LoVo (cell line): ENCODE measurements at places on chromosomes 1 and 21.
A peak's percentile ranks its signal among the peaks of the same experiment; 100 is the strongest.

DNA sequence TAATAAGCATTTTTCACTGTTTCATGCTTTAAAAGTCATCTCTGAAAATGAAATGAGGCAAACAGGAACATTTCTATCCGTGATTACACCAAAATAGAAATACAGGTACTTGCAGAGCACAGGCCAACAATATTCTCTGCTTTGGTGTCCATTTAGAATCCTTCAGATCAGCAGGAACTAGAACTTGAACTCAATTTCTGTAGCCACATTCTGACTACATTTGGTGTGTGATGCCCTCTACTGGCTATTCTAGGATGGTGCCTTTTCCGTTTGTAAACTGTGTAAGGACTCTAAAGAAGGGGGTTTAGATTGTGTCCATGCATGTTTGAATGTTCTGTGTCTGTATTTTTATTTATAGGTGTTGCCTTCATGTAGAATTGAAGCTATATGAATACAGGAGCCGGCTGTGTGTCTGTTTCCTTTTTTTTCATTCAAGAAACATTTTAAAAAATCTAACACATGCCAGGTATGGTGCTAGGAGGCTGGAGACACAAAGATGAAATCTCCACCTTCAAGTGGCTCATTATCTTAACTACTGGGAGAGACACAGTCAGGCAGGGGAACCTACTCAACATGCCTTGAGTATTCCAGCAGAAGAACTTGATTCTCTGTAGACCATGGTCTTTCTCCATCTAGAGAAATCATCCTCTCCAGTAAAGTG is 7.6 kb upstream of the ZNF326 start:
- peak; percentile 71 for DNase-seq

GRCh38 chr1:95017775-95018174 is 55.0 kb downstream of the ALG14 start:
- no peak for DNase-seq

DNA sequence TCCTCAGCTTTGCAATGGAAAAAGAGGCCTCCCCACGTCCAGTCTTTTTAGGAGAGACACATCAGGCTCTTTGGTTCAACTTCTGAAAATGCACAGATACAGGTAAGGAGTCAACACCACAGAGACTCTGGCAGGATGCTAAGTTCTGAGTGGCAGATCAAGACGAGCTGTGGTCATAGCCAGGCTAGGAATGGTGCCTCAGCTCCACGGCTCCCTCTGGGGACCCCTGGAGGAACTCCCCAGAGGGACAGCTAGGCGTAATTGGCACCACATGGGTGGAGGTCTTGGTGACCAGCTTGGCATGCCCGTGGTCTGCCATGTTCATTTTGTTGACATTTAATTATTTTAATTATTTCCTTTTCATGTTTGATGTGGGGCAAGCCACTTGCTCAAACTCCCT is 206.1 kb downstream of the KAZN start:
- DNase-seq: no peak

- no peak for DNase-seq
These were observed 481.2 kb downstream of the COL11A1 start for GRCh38 chr1:102627145-102627544.

GRCh38 chr1:206540044-206540780 is 32.9 kb downstream of the RASSF5 start:
- DNase-seq: no peak

DNA sequence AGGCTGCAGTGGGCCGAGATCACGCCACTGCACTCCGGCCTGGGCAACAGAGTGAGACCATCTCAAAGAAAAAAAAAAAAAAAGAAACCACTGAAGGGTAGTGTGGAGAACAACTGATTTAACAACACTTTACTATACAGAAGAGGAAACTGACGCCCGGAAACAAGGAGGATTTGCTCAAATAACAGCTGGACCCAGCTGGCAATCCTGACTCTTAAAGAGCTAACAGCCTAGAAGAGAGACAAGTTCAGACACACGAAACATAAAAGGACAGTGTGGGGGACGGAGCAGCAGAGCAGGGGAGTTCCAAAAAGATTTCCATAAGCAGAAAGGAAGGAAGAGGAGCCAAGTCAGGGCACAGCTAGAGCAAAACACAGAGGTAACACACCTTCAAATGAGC is 4.4 kb downstream of the ECHDC2 start:
- no peak for DNase-seq

- DNase-seq: peak; percentile 80
These were observed 66.5 kb upstream of the PRKACB start for GRCh38 chr1:84077476-84078107.

GRCh38 chr1:108699375-108700332 is 7.5 kb downstream of the PRPF38B start:
- no peak for DNase-seq

DNA sequence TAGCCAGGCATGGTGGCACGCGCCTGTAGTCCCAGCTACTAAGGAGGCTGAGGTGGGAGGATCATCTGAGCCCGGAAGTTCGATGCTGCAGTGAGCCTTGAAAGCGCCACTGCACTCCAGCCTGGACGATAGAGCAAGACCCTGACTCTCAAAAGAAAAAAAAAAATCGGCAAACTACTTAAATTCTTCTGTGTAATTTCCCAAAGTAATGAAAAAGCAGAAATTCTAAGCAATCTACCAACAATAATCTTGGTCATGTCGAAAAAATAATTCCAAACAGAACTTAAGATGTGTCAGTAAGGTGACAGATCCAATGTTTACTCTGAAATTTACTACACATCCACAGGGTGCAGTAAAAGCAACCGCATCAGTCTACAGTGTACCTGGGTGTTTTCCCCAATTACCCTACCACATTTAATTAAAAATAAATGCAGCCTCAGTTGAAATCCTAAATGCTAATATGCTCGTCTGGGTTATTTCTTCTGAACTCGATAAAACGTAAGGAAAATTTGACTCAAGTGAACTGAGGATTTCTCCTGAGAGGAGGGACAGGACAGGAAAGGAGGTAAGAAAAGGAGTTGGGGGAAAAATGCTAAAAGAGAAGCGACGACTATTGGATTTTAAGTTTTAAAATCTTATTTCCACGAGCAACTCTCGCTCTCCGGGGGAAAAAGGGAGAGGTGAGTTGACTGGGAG is 801 bp downstream of the EPRS1 start:
- DNase-seq: no peak

- no peak for DNase-seq
These were observed 73.3 kb downstream of the IFI44 start for GRCh38 chr1:78722947-78723346.

GRCh38 chr1:8969937-8970336 is 24.3 kb downstream of the CA6 start:
- DNase-seq: no peak

GRCh38 chr1:168110896-168111545 is 25.7 kb downstream of the GPR161 start:
- DNase-seq: no peak

- no peak for DNase-seq
These were observed 48.9 kb upstream of the TADA1 start for GRCh38 chr1:166924823-166925541.

- DNase-seq: no peak
These were observed 4.1 kb downstream of the CNN3 start for GRCh38 chr1:94922761-94923331.

DNA sequence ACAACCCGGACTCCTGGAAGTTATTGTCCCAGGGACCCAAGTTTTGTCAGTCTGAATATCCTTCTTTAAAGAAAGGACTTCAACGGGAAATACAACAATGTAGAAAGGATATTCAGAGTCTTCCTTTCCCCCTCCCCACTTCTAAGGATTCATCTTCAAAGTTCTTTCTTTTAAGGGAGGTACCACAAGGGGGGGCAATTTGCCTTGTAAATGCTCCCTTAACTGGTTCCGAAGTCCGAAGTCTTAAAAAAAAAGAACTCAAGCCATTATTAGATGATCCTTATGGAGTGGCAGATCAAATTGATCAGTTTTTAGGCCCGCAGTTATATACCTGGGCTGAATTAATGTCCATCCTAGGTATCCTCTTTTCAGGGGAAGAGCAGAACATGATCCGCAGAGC is 47.0 kb downstream of the SERINC2 start:
- DNase-seq: no peak

DNA sequence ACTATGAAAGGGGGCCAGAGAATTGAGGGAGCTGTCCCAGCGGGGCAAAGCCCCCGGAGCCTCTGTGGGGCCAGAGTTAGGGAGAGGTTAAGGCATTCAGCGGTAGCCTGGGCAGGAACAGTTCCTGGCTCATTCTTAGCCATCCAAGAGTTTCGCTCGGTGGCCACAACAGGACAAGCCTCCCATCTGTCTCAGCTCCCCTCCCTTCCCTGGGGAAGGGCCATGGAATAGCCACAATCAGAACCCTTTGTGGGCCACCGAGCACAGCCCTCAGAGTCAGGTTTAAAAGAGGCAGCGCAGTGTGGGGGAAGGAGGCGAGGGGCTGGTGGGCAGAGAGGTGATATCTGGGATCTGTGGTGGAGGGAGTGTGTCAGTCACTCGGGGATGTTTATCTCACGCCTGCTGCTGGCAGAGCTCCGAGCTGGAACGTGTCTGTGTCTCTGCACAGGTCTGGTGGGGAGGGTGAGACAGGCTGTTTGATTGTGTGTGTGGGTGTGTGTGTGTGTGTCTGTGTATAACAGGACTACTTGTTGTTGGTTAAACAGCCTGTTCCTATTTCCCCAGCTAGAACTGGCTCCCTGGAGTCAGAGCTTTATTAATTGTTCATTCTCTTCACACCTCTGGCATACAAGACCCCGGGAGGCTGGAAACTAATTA is 49.6 kb upstream of the GOLT1A start:
- DNase-seq: no peak

DNA sequence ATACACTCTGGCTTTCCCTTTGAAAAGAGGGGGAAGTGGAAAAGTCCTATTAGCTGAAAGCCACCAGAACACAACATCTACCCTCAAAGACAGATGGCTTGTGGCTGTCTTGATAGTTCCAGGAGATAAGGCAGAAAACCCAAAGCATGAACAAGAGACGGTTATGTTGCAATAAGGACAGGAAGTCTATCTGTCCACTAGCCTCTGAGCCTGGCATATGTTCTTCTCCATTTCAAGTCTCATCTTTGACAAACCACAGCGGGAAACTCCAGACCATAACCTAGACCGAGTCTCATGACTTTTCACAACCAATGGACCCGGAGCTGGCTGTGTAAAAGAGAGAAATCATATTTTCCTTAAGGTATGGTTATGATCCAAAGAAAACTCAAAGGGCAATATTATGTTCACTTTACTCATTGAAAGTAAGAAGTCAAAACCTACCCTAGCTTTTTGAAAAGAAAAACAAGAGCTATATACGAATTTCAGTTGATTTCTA is 33.8 kb downstream of the DUSP10 start:
- DNase-seq: no peak

DNA sequence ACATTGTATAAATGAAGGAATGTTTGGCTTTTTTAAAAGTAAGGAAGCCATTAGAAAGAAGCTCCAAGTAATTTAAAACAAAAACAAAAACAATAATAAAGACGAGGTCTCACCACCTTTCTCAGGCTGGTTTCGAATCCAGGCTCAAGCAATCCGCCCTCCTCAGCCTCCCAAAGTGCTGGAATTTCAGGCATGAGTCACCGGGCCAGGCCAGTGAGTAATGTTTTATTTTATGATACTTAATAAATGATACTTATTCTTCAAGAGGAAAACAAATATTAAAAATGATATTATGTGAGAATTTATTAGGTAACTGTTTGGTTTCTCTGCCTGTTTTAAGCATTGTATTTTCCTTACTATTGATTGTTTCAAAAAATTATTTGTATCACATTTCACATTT is 201.4 kb upstream of the BRINP3 start:
- DNase-seq: no peak

GRCh38 chr1:167751676-167752075 is 29.9 kb downstream of the MPZL1 start:
- no peak for DNase-seq

DNA sequence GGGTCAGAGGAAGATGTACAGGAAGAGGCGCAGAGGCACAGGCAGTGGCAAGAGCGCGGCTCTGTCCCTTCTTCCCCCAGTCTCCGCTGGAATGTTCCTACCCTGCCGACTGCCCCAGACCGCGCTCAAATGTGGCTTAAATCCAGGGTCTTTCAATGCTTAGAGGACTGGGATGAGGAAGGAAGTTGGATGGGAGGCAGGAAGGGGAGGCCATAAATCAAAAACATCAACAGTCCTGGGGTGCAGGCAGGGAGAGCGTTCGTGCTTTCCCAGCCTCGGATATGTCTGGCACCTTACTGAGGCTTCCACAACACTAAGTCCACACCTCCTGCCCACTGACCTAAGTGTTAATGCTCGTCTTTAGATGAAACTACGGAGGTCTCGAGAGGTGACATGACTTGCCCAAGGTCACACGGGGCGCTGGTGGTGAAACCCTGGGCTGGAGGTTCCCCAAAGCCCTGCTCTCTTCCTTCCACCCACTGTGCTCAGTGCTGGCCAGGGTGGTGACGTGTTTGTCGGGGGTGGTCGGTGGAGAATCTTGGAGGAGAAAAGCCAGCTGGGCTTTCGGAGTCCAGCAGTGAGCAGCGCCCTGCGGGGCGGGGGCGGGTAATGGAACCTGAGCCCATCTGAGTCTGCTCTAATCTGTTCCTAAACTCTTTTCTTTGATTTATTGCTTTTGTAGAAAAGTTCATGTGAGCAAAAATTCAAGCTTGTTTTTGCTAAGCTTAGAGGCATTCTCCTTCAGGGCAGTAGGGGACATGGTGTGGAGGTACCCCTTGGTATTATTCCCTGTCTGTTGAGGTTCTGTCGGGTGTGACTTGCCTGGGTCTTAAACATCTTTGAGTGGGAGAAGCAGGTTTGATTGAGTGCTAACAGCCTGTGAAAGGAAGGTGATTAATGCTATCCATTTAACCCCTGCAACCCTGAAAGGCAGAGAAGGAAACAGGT is 708 bp downstream of the CDA start:
- no peak for DNase-seq

DNA sequence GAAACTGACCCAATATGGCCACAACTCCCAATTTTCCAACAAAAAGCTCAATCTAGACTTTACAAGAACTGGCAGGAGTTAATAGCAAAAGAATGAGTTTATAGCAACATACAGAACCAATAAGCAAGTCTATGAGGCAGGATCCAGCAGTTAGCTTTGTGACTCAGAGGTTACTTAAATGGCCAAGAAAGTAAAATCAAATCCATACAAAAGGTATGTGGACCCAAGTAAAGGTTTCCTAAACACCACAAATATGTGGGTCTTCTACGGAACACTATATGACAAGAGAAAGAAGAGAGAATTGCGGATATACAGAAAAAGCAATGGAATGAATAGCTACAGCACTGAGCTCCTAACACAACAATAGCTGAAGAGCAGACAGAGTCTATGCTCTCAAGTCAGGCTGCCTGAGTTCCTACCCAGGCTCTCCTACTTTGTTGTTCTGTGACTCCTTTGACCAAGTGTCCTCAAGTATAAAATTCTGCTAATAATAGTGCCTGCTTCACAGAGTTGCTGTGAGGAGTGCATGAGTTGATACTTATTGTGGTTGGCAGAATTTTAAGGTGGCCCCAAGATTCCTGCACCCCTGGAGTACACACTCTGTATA is 204.3 kb downstream of the SMYD3 start:
- DNase-seq: no peak
